ENCODE measurements at places on chromosomes 5 and 9. TPM values are rescaled to one million over a fixed set of nuclear protein-coding genes. Genes with fewer than 3 reads are reported as not detected.

Gene CXCL14
- not detected for total RNA-seq

Gene NMUR2
- not detected for total RNA-seq

GRCh38 chr5:115733607-115734006 lies 82.9 kb downstream of the CDO1 start:
- DNase-seq, result no peak

DNA sequence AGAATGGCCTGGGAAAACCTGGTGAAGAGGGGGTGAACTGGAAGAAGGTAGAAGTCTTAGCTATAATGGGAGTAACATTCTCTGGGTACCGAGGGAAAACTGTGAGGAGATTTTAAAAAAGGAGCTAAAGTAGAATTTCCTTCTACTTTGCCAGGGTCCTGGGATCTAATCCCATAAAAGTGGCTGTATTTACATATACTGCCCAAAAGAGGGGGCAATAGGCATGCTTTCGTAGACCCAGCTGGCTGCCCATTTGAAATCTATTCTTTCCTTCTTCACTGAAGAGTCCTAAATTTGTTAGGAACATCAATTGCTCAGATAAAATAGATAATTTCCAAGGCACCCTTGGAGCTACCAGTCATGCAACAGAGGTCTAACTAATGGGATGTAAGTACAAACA lies 159.2 kb downstream of the CDC42SE2 start:
- no peak for DNase-seq

- DNase-seq, result no peak
Observed at GRCh38 chr5:127834094-127834531, 130.9 kb downstream of the CCDC192 start.

GRCh38 chr5:101561018-101561417 lies 657.9 kb upstream of the ST8SIA4 start:
- no peak for DNase-seq

DNA sequence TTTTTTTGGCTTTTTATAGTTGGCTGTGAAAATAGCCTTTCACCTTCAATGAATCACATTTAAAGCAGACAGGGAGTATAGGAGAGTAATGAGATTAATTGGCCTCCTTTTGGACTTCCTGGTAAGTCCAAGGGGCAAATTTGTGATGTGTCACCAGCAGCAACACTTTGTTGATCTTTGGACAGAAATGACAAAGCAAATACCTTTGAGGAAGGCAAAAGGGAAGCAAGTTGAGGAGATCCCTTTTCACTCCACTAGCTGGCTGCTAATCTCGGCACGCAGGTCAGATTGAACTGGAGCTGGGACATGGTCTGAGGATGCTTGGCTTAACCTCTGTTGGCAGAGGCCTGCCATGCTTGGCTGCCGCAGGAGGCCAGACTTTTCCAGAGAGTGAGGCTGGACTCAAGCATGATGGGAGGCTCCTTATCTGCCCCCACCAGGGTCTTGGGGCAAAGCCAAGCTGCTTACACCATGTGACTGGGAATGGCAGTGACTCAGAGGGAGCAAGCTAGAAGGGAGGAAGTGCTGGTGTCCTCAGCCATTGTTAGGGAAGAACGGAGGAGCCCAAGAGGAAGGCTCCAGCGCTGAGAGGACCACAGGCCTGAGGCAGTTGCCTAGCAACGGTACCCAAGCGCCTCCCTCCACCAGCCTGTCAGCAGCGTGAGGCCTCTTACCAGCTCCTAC lies 174.5 kb upstream of the MAP1B start:
- no peak for DNase-seq

DNA sequence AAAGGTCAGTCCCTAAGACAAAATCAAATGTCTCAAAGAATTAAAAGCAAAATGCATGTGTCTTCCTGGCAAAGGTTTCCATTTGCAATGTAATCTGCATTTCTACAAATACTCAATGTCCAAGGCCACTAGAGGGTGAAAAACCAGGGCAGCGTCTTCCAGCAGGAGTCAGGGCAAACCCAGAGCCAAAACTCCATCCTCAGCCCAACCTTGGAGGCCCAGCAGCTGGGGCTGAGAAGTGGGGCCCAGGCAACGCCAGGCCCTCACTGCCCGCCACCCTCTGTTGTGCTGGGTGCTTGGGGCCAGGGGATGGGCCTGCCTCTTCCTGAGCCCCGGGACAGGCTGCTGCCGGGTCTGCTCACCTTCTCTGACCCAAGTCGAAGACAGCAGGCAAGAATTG lies 200.1 kb downstream of the PAX5 start:
- no peak for DNase-seq

Gene TAF11L5
- total RNA-seq, result not detected

Gene VCAN
- 34.2 TPM for total RNA-seq

- no peak for DNase-seq
Observed at GRCh38 chr9:126874546-126875314, 14.3 kb downstream of the ZBTB34 start.

DNA sequence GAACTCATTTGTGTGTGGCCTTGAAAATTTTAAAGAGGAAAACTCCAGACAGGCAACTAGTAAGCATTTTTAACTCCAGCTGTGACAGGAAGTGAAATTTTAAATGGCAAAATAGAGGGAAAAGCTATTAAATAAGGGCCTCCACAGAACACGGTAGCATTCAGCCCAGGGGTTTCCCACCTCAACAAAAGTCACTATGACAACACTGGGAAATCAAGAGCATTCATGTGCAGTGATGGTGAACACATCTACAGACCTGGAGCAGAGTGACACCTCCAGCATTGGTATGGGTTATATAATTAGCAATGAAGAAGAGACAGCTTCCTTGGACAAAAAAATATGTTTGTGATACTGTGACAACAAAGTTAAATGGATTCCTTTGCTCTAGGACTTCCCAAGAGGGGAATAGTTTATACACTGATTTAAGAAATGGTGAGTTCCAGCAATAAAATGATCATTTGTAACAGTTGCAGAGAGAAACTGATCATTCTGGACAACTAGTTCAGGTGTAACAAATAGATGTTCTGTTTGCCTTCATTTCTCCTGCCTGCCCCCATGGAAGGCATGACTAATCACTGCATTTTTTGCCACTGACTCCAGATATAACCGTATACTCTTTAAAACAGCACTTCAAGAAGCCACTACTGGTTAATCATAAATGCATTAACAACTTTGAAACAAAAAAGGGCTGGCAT lies 93.3 kb upstream of the SLC44A1 start:
- DNase-seq, result no peak

DNA sequence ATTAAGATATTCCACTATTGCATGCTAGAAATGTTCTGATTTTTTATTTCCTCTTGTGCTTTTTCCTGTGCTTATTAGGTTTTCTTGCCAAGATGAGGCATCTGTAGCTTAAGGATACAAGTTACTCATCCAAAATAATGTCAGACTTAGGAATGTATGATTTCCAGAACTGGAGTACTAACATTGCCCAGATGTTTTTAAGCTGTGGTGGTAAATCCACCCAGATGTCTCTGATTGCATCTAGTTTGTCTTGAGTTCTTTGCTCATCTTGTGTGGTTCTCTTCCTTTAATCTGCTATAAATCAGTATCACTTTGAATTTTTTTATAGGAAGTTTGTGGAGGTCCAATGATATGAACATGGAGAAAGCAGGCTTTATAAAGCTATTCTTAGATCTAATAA lies 337.5 kb upstream of the ZNF608 start:
- DNase-seq, result no peak

GRCh38 chr9:133713960-133714495 lies 24.1 kb downstream of the SARDH start:
- no peak for DNase-seq

DNA sequence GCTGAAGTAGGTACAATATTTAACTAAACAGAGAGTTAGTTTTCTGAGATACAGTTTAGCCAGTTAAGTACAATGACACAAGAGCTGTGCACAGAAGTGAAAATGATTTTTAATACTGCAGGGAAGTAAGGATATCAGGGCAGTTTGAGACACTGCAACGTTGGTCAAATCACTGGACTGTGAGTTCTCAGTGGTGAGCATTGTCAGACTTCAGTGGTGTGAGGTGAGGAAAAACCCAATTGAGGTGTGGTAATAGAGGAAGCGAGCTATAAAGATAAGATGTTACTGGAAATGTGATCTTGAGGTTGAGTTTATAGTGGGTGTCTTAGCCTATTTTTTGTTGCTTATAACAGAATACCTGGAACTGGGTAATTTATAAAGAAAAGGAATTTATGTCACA lies 12.8 kb upstream of the FBXL7 start:
- DNase-seq, result no peak

DNA sequence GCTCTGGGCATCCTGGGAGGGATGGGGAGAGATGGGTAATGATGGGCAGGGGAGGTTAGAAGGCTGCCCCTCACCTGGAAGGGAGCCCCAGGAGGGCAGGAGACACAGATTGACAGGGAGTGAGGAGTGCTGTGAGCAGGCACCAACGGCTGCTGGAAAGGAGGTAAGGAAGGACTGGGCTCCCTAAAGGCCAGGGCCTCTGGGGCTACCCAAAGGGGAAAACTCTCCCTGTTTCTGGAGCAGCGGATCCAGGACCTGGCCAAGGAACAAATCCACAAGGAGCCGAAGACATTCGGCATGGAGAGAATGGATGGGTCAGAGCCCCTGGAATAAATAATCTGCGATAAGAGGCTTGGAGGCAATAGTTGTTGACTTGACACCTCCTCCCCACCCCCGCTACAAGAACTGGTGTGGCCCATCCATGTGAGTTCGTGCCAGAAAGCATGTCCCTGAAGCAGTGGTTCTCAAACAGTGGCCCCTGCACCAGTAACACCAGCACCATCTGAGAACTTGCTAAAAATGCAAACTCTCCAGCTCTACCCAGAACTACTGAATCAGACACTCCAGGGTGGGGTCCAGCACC lies 208.3 kb downstream of the GABBR2 start:
- DNase-seq, result no peak

DNA sequence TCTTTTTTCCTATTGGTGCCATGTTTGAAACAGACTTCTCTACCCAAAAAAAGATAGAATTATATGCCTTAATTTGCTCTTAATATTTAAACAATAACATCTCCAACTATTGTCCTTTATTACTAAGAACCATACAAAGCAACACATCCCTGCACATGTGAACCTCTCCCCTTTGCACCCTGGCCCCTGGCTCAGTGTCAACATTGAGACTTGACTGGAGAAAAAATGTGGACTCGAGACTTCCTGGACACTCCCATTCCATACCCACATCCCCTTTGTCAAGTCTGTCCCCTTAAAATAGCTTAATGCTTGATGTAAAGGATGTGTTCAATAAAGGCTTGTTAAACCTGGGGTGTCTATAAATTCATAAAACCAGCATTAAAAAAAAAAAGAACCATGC lies 53.2 kb downstream of the TTC39B start:
- DNase-seq, result no peak

- DNase-seq, result no peak
Observed at GRCh38 chr5:77987988-77988387, 211.8 kb upstream of the TBCA start.

Gene OCLN
- 2.0 TPM for total RNA-seq

DNA sequence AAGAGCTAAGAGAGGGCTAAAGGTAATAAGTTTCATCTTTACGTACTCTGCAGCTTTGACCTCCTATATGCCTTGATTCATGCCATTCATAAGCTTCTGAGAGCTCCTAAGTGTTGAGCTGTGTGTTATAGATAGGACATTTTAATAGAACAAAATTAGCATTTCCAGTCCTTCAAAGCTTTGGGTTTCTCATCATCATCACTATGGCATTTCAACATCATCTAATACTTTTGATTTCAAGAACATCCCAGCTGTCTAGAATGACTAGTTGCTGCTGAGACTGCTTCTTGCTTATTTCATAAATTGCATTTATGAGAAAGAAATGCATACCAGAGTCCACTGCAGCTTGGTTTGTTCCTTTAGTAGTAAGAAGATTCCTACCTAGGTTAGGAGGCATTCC lies 201.7 kb downstream of the SGCD start:
- no peak for DNase-seq

Gene OR1L6
- total RNA-seq, result not detected

GRCh38 chr5:113209498-113209897 lies 225.3 kb downstream of the TSSK1B start:
- no peak for DNase-seq

Gene PIP5K1B
- 0.99 TPM for total RNA-seq

DNA sequence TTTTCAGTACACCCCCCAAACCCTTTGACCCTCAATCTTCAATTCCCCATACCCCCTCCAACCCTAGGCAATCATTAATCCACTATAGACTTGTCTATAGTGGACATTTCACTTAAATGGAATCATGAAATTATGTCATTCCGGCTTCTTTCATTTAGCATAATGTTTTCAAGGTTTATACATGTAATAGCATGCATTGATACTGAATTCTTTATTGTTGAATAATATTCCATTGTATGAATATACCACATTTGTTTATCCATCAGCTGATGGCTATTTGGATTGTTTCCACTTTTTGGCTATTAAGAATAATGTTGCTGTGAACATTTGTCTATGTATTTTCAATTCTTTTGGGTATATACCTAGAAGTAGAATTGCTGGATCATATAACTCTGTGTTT lies 238.8 kb downstream of the PDE4D start:
- no peak for DNase-seq

DNA sequence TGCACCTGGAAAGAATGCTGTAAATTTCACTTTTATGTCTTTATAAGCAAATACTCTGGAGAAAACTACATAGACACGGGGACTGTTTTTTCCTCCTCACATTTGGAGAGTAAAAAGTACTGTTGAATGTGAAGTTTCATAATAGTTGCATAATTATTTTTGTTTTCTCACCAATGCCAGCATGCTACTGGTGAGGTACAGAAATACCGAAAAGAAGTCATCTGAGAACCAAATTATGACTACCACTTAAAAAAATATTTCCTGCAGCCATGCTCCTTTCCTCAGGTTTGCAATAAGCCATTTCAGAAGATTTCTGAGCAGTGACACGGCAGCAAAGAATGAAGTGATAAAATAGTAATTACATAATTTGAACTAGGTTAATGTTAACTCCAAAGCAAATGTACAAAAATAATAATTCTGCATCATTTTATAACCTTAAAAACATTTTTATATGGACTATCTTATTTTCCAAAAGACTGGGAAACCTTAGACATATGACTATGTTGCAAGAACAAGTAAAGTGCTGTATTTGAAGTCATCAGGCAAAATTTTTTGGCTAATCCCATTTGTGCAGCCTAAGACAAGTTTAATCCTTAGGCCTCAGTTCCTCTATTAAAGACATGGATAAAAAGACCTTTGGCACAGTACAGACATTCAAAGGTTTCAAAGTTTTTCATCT lies 144.7 kb downstream of the PCSK1 start:
- DNase-seq, result no peak

Gene TRIM36
- not detected for total RNA-seq

- DNase-seq, result no peak
Observed at GRCh38 chr9:16221822-16222547, 648.5 kb downstream of the BNC2 start.

Gene SLC4A9
- not detected for total RNA-seq

- DNase-seq, result no peak
Observed at GRCh38 chr5:150618588-150619281, 21.7 kb upstream of the SYNPO start.
